ENCODE measurements at places on chromosomes 1 and 21.
A peak's percentile ranks its signal among the peaks of the same experiment; 100 is the strongest.

GRCh38 chr1:183983371-183984105 is 54.0 kb downstream of the COLGALT2 start:
- DNase-seq = peak; percentile 17

DNA sequence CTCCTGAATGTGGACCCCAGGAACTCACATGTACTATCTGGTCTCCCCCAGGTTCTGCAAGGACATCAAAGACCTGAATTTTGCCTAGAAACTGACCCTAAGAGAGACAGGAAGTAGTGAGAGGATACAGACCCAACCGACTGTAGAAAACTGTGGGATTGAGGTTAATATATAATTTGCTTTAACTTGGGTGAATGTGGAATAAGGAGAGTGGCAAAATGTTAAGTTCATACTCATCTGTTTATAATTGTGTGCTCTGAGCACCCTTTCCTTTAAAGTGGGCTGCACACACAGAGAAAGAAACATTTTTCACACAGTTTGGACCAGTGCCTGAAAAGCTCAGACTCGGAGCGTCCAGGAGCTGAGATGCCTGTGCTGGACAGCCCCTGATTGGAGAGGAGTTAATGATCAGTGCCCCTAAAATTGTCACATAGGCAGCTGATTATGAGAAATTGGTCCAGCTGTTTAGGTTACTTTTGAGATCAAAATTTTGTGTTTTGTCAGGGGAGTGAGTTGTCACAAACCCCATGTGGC is 37.2 kb downstream of the ROR1 start:
- no peak for DNase-seq

DNA sequence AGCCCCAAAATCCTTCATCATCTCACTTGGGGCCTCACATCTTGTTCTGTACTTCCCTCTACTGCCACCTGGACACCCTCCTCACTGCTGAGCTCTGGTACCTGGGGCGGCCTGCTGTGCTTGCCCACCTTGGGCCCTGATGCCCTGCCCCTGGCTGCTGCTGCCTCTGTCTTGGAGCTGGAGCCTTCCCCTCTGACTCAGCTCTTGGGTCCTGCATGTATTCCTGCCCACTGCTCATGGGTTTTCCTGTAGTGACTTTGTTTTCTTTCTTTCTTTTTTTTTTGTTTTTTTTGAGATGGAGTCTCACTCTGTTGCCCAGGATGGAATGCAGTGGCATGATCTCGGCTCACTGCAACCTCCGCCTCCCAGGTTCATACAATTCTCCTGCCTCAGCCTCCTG is 37.5 kb downstream of the TRAPPC10 start:
- DNase-seq = no peak

- peak; percentile 93 for DNase-seq
Observed at GRCh38 chr1:206723805-206724472, 39.2 kb downstream of the MAPKAPK2 start.

- DNase-seq = no peak
Observed at GRCh38 chr1:220701974-220702373, 11.8 kb downstream of the C1orf115 start.

DNA sequence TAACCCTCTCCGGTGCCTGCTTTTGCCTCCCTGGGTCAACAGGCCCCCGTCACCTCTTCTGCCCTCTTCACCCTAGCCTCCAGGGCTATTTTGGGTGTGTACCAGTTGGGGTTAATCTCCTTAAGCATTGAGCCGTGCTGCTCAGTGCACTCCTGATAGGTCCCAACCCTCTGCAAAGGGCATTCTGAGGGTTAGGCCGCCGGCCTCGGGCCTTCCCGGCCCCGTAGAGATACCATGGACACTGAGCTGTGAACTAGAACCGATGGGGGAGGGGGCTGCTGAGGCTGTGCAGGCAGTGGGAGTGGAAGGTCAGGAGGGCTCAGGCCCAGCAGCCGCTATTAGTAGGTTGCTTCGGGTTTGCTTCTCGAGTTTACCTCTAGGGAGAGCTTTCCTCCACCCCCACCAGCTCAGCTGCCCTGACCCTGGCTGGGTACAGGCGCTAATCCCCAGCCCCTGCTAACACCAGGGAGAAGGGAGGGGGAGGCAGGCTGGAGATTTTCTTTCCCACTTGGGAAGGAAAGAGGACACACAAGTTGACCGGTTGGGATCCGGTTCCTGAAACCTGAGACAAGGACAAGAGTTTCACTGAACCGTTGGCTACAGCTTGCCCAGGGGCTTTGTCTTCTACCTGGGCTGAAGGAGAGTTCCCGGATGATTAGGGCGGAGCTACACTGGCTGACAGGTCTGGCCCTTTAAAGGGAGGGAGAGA is 4.8 kb downstream of the LMOD1 start:
- no peak for DNase-seq

DNA sequence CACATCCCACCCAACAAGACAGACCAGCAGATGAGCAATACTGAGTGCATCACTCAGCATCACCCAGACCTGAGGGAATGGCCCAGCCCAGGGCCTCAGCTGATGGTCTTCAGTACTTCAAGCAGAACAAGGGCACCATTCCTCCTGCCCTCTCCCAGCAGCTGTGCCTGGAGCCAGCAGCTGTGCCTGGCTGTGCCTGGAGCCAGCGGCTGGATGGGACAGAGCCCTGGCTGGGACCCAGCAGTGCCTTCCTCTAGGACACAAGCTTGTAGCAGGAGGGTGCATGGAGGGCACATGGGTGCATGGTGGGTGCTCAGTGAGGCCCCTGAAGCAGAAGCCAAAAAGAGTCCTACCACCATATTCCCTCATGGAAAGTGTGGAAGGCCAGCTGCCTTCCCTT is 583.8 kb downstream of the NPHP4 start:
- no peak for DNase-seq

- peak; percentile 34 for DNase-seq
Observed at GRCh38 chr1:216686860-216687766, 36.1 kb downstream of the ESRRG start.

GRCh38 chr1:101207891-101208290 is 28.9 kb upstream of the S1PR1 start:
- DNase-seq = peak; percentile 32

DNA sequence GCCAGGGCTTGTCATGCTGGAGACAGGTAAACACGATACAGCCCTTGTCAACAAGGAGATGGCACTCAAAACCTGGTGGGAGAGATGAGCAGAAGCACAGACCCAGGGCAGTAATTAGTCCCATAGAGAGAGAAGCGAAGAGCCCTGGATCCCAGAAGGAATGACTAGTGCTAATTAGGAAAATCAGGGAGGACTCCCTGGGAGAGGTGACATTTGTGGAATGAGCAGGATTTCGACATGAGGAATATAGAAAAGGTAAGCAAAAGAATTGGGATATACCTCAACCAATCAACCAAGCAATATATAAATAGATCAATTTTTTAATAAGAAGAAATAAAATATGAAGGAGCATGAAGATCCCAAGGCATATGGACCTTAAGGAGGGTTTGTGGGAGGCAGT is 98.5 kb upstream of the GJB5 start:
- DNase-seq = no peak

DNA sequence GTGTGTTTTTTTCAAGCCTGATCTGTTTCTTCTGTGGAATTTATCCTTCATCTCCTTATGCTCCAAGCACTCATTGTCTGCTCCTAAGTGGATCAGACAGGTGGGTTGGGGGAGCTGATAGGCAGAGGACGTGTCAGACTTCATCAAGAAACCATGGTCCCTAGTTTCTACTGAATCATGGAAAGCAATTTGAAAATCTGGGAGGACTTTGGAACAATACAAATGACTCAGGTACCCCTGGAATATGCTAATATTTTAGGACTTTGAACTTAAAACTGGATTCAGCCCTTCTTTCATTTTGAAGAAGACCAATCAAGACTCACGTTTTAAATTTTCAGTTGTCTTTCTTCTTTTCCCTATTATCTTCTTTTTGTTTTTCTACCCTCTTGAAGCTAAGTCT is 7.7 kb downstream of the ABCG1 start:
- DNase-seq = no peak

GRCh38 chr1:101410048-101410878 is 173.4 kb downstream of the S1PR1 start:
- no peak for DNase-seq

- no peak for DNase-seq
Observed at GRCh38 chr1:51305371-51305823, 25.0 kb downstream of the TTC39A start.

GRCh38 chr1:213227458-213227857 is 176.4 kb downstream of the RPS6KC1 start:
- DNase-seq = no peak

GRCh38 chr1:7491109-7491817 is 279.8 kb upstream of the VAMP3 start:
- peak; percentile 70 for DNase-seq

DNA sequence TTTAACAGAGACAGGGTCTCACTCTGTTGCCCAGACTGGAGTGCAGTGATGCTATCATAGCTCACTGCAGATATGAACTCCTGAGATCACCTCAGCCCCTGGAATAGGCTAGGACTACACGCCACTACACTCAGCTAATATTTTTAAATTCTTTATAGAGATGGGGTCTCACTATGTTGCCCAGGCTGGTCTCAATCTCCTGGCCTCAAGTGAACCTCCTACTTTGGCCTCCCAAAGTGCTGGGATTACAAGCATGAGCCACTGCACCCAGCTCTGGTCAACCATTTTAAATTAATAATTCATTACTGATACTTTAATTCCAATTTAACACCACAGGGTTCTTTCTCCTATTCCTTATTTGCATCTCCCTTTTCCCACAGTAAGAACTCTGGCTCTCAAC is 18.5 kb upstream of the EPS15 start:
- no peak for DNase-seq

DNA sequence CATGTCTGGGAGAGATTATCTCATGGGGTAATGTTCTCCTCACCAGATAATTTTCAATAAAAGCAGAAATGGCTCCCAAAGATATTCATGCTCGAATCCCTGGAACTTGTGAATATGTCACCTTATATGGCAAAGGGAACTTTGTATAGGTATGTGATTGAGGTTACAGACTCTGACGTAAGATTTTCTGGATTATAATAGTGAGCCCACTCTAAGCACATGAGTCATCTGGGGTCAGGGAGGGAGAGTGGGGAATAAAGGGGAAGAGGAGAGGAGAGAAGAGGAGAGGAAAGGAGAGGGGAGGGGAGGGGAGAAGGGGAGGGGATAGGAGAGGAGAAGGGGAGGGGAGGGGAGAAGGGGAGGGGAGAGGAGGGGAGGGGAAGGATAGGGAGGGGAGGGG is 1193.9 kb downstream of the PLA2G4A start:
- peak; percentile 19 for DNase-seq

All from fibroblast of lung (primary cell).